ENCODE measurements at places on chromosomes 5 and 9. TPM values are rescaled to one million over a fixed set of nuclear protein-coding genes. Genes with fewer than 3 reads are reported as not detected.

Gene SLC36A2
- total RNA-seq: not detected

Gene PCDH12
- 0.69 TPM for total RNA-seq

Gene TMEM161B
- total RNA-seq: 14.8 TPM

Gene DNAJA1
- 106 TPM for total RNA-seq

Gene TAS2R1
- not detected for total RNA-seq

DNA sequence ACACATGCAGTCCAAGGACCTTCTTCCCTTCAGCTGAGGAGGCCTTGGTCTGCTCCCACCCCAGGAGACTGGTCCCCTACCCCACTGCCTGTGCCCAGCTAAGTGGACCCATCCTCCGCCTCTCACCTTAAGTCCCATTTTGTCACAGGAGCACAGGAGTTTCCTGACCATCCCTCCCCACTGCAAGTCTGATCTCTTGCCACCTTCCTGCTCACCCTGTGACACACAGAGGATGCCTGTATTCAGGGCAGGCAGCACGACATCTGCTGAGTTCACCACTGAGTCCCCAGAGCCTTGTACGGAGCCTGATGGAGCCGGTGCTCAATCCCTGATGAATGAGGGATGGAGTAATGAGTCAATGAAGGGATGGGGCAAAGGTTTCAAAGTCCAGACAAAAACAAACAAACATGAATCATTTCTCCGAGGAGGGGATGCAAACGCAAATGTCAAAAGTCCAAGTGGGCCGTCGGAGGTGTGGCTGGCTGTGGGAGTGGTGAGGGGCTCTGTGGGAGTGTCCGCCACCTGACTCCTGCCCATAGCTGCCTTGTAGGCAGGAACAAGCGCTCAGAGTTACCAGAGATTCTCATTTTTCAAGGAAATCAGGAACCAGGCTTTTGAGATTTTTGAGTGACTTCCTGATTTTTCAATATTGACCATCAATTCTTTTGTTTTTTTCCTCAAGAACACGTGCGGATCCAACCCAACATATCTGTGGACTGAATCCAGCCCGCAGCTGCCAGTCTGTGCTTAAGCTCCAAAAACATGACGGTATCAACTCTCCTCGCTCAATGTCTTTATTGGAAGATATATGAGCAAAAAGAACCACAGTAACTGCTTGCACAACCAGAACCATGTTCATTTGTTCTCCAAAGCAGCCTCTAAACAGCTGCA lies 4.4 kb downstream of the RAPGEF1 start:
- DNase-seq: no peak

DNA sequence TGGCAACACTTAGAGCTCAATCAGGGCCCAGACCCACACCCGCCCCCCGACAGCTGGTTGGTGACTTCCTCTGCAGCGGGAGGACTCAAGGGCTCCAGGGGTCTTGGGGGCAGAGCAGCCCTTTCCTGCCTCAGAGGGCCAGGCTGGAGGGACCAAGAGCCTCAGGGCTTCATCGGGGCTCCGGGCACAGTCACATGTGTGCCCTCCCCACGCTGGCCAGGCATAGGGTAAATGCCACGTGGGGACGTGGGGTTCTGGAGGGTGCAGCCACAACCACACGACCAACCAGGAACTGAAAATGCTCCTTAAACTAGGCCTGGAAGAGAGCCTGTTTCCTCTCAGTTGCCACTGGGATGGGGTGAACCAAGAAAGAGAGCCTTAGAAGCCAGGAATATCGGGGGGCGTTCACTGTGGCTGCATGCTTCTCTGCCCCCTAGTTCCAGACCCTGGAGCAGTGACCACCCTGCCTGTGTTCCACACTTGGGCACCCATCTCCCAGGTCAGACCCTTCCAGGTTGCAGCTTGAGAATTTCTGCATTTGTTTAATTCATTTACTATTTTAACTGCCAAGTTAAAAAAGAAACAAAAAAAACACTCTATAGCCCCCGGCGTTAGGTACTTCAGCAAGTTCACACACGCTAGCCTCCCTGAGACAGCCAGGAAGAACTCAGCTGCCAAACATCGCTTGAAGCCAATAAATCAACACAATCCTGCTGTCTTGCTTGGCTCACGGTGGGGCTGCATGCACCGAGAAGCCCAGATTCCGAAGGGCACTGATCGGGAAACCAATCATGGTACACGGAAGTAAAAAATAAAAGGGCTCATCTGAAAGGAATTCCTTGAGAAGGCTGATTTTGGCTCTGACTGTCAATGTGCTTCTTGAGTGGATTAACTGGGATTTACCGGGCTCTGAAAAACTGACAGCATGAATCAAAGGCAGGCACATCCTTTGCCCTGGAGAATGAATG lies 56.1 kb upstream of the PHYKPL start:
- peak; percentile 61 for DNase-seq

- DNase-seq: peak; percentile 10
Observed at GRCh38 chr5:95731571-95732554, 727 bp downstream of the RHOBTB3 start.

GRCh38 chr9:107832871-107833270 lies 343.3 kb upstream of the KLF4 start:
- no peak for DNase-seq

GRCh38 chr9:134130503-134131375 lies 5.1 kb upstream of the WDR5 start:
- DNase-seq: no peak

DNA sequence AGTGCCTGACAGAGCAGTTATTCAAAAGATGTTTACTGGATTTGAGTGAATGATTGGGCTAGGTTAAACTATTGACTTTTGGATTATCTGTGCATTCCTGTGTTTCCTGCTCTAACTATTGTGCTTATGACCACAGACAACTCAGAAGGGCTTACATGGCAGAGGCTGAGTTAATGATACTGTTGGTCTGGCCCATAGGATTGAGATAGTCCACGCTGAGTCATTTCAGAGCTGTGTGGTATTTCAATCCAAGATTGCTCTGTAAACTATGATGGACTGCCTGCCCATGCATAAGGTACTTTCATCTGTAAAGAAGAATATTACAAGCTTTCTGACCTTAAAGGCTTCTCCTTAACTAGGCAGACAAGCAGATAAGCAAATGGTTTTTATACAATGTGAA lies 49.1 kb upstream of the SLIT3 start:
- peak; percentile 82 for DNase-seq

DNA sequence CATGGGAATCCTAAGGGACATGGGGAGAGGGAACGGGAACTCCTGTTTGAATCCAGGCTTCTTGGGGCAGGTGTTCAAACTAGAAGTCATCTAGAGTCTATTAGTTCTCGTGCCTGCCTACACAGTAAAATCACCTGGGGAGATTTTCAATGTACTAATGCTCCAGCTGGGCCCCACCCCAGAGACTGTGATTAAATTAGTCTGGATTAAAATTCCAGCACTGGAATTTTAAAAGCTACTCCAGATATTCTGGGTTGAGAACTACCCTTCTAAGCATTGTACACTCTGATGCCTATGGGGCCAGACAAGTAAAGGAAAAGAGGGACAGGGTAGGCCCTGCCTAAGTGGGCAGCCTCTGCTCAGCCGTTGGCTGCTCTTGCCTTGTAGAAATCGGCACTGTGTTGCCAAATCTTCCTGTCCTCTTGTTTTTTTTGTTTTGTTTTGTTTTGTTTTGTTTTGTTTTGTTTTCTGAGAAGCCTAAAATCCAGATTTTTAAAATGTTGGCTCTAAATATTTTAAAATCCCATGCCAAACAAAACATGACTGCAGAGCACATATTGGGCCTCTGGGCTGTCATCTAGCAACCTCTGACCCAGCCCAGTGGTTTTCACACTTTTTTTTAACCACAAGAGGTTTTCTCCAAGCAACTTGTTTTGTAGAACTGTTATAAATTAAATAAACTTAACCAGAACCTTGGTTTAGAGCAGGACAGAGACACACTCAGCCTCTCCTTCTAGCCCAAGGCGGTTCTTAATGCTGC lies 29.0 kb downstream of the ADRB2 start:
- DNase-seq: no peak

DNA sequence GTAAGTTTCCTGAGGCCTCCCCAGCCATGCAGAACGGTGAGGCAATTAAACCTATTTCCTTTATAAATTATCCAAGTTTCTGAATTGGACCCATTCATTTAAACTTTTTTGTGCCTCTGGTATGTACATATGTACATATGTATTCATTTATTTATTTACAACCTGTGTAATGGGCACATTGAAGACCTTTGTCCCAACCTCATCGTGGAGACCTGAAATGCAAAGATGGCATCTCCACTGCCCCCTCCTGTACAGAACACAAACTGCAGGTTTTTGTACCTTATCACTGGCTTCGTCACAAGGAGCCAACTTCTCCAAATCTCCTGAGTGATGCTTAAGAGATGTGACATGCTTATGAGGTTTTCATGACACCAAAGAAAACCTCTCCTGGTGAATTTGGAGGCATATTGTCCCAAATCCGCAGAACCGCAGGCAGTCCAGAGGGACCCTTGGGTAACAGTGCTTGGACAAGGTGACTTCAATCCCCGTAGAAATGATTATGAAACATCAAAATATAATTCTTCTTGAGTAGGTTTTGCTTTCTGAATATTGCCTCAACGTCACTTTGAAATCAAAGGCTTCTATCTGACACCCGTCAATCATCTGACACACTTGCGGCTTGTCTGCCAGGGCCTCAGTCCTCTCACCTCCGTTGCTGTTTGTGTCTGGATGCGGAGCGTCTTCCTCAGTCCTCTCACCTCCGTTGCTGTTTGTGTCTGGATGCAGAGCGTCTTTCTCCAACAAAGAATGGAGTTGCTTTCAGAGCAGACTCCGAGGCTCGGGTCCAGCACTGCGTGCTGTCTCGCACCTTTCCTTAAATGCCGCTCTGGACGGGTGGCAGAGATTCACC lies 135.0 kb upstream of the IRX4 start:
- DNase-seq: no peak

GRCh38 chr9:125972012-125972729 lies 225.0 kb downstream of the PBX3 start:
- DNase-seq: peak; percentile 60

GRCh38 chr5:26024774-26025173 lies 1013.6 kb downstream of the CDH9 start:
- DNase-seq: no peak

GRCh38 chr9:132723809-132724208 lies 53.5 kb downstream of the GTF3C4 start:
- no peak for DNase-seq

GRCh38 chr9:36401164-36401740 lies 1.2 kb upstream of the RNF38 start:
- DNase-seq: no peak

DNA sequence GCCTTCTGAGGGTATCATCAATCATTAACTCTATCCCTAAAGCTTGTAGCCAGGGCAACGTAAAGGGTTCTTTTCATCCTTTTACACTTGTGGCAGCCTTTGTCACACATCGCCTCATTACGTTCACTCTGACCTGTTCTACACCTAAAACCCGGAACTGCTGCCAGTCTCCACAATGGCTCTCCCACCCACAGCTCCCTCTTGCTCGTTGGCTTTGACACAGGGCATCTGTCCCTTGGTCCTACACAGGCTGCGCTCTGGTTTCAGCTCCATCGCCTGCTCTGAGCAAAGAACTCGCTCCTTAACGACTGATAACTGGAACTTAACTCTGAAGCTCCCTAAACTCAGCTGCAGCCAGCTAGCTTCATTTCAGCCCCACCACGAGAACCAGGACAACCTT lies 112.8 kb upstream of the CTNND2 start:
- DNase-seq: no peak

GRCh38 chr5:116922532-116922931 lies 347.9 kb upstream of the SEMA6A start:
- DNase-seq: no peak

DNA sequence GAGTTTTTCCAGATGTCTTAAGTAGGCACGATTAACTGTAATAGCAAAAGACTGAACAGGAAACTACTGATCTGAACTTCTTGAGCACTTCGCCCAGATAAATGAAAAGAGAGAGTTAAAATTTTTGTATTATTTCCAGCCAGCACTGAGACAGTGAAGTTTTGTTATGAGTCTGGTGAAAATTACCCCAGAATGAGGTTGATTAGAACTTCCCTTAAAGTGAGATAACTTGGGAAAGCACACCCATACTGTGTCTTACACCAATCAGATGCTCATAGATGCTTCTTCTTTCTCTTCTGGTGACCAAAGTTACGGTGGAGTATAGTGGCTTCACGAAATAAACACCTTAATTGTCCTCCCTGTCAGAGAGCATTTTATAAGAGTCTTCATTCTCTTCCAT lies 131.8 kb upstream of the SLC12A2 start:
- no peak for DNase-seq

DNA sequence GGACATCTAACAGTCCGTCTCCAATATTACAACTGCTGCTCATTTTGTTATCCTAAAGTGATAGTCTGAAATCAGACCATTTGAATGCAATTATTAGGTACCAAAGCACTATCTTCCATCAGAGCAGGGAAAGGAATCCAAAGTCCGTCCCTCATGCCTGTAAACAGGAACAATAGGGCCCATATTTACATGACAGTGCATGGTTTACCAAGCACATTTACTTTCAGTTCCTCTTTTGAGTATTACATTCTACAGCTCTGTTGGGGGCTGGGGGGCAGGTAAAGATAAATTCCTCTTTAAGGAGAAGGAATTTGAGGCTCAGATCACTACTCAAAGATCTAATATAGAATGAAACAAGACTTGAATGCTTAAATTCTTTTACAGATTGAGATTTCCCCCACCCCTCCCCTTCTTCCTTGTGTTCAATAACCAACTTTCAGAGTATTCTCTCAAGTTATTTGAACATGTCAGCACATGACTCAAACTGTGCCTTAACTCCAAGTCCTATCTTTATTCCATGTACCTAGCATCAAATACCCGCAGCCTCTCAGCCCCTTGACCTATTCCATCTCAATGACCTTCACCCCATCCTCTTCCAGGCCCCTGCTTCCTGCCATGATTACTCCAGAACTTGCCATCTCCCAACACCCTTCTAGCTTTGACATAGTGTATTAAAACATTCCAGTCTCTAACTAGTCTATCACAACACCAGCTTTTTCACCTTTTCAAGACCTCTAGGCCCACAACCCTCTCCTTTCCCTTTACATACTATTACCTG lies 71.0 kb downstream of the BRINP1 start:
- no peak for DNase-seq

DNA sequence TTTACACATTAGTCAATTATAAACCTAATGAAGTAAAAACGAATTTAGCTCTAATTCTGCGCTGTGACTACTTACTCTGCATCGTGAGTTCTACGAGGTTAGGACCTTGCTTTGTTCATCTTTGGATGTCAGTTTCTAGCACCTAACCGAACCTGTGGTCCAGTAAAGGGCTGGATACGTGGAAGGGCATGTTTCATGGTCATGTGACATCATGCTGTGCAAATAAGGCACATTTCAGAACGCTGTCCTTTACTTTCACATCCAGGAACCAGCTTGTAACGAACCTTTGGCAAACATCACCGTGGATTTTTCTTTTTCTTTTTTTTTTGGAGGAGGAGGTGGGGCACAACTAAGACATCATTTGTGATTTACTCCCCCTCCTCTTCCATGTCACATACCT lies 15.0 kb downstream of the BASP1 start:
- DNase-seq: no peak

- DNase-seq: peak; percentile 92
Observed at GRCh38 chr9:88789785-88790184, 201.5 kb upstream of the S1PR3 start.

DNA sequence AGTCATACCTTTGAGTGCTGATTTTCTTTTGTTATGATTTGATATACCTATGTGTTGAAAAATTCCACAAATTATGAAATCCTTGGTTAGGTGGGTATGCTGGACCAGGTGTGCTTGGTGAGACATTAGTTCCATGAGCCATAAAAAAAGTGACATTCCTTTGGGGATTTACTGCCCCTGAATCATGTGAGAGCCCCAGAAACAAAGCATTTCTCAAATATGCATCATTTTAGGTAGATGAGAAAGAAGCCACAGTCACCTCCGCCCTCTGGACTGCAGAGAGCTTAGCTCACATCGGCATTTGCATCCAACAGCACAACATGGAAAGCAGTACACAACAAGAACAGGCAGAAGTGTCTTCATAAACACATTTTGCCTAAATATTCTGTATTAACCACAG lies 55.3 kb downstream of the DAP start:
- DNase-seq: peak; percentile 76

Data from mammary epithelial cell (primary cell).